HepG2 (cell line): ENCODE measurements at places on chromosomes 2 and 18. TPM values are rescaled to one million over a fixed set of nuclear protein-coding genes. Genes with fewer than 3 reads are reported as not detected.

Gene APOB
- polyA plus RNA-seq, result 1,226 and 1,569 TPM in 2 replicates

Gene GAL3ST2
- polyA plus RNA-seq, result 0.17 and 0.30 TPM in 2 replicates

Gene SPC25
- polyA plus RNA-seq, result 6.9 and 11.3 TPM in 2 replicates

Gene GLI2
- not detected in 2 replicates for polyA plus RNA-seq

Gene UGT1A5
- polyA plus RNA-seq, result not detected in 2 replicates

Gene OSBPL6
- 0.01 and 0.03 TPM in 2 replicates for polyA plus RNA-seq

Gene NDC80
- polyA plus RNA-seq, result 5.5 and 9.6 TPM in 2 replicates

Gene INSIG2
- 316 and 481 TPM in 2 replicates for polyA plus RNA-seq

Gene ITGB6
- polyA plus RNA-seq, result not detected in 2 replicates

Gene SIX3
- not detected in 2 replicates for polyA plus RNA-seq

Gene ARMC9
- polyA plus RNA-seq, result 7.0 and 9.1 TPM in 2 replicates

Gene KLHL41
- polyA plus RNA-seq, result 0.07 TPM in 1 of 2 replicates, not detected in the other

Gene CROCC2
- not detected in 2 replicates for polyA plus RNA-seq

Gene TEX44
- polyA plus RNA-seq, result not detected in 2 replicates

Gene SLC4A5
- 0.50 and 0.51 TPM in 2 replicates for polyA plus RNA-seq

Gene ITGA6
- 21.6 and 24.0 TPM in 2 replicates for polyA plus RNA-seq

Gene BCL2
- 0.07 and 0.08 TPM in 2 replicates for polyA plus RNA-seq

Gene SKOR2
- not detected in 2 replicates for polyA plus RNA-seq

Gene CFAP65
- polyA plus RNA-seq, result 0.03 and 0.05 TPM in 2 replicates
